NCI-H510A (cell line): ENCODE measurements at places on chromosomes 7 and 10.

- DNase-seq, result no peak
These were observed 19.4 kb upstream of the EZH2 start for GRCh38 chr7:148903504-148903903.

DNA sequence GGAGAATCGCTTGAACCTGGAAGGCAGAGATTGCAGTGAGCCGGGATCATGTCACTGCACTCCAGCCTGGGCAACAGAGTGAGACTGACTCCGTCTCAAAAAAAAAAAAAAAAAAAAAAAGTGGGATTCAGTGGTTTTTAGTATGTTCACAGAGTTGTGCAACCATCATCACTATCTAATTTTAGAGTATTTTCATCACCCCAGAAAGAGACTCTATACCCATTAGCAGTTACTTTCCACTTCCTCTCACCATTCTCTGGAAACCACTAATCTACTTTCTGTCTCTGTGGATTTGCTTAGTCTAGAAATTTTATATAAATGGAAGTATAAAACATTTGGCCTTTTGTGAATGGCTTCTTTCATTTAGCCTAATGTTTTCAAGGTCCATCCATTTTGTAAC lies 113.4 kb downstream of the ST7 start:
- no peak for DNase-seq

- peak; percentile 58 for DNase-seq
These were observed 33.0 kb downstream of the CYP26A1 start for GRCh38 chr10:93106631-93107072.

- no peak for DNase-seq
These were observed 807.4 kb downstream of the KCNMA1 start for GRCh38 chr10:76830218-76830617.

- no peak for DNase-seq
These were observed 1168.7 kb upstream of the AUTS2 start for GRCh38 chr7:68429411-68430117.

GRCh38 chr10:43479275-43479674 lies 42.4 kb downstream of the ZNF487 start:
- no peak for DNase-seq

- no peak for DNase-seq
These were observed 154.5 kb downstream of the SVIL start for GRCh38 chr10:29479981-29480954.

- DNase-seq, result no peak
These were observed 128.0 kb downstream of the RSU1 start for GRCh38 chr10:16689227-16689626.

GRCh38 chr10:132991706-132992432 lies 49.5 kb upstream of the CFAP46 start:
- DNase-seq, result no peak

DNA sequence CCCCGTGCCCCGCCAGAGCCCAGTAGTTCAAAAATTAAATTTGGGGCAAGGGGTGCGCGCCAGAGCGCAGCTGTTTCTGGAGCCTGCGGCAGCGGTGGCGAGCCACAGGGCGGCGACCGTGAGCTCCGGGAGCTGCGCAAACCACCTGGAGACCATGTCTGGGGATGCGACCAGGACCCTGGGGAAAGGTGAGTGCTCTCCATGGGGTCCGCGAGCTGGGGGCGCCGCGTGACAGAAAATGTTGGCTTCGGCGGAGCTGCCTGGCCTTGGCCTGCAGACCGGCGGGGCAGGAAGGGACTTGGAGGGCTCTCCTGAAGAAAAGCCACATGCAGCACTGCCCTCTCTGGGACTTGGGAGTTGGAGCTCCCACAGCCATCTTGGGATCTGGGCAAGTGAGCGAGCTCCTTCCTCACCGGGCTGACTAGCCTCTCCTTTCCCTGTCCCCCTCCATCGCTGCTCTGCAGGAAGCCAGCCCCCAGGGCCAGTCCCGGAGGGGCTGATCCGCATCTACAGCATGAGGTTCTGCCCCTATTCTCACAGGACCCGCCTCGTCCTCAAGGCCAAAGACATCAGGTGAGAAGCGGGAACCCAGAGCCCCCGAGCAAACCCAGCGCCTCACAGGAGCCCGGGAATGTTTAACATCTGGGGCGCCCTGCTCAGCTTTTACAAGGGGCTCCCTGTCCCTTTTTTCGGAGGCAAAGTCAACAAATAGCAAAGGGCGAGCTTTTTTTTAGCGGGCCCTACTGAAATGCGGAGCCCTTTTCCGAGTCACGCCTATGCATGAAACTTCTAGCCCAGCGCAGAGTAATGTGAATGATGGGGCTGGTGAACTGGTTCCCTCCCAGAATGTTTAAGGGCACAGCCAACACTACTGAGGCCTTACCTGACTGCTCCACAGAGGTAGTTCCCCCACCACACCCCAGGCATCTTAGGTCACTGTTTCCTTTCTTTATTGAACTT lies 6.1 kb downstream of the GSTO2 start:
- no peak for DNase-seq

- no peak for DNase-seq
These were observed 832 bp downstream of the XRCC2 start for GRCh38 chr7:152674860-152675758.

- no peak for DNase-seq
These were observed 254.1 kb downstream of the KIAA1217 start for GRCh38 chr10:24462889-24463552.

- no peak for DNase-seq
These were observed 382.5 kb downstream of the PARD3 start for GRCh38 chr10:34432589-34432988.

GRCh38 chr10:132229096-132229495 lies 42.3 kb downstream of the DPYSL4 start:
- no peak for DNase-seq

GRCh38 chr7:142323706-142324105 lies 65.8 kb upstream of the PRSS58 start:
- DNase-seq, result no peak
